ENCODE measurements at places on chromosomes 1 and 21.

DNA sequence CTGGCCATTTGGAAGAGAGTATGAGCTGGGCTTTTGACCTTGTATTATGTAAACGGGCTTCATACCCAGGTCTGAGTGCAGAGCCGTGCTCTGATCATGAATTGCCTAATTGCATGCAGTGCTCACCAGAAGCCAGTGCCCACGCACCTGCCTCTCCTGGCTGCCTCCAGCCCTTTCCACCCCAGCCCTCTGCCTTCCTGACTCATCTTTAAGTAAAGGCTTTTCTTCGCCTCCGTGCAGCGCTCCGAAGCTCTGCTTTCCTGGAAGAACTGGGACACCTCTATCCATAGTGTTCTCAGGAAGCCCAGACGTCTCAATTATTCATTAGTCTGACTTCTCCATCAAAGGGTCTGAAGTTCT, 413.7 kb downstream of the PTPRU start:
- no peak for DNase-seq

GRCh38 chr1:8025671-8026144, 401 bp downstream of the ERRFI1 start:
- DNase-seq = no peak

GRCh38 chr1:241647658-241648057, 4.4 kb upstream of the WDR64 start:
- no peak for DNase-seq

GRCh38 chr1:157310401-157310800, 172.2 kb upstream of the ETV3 start:
- DNase-seq = no peak

GRCh38 chr1:11645270-11645669, 9.0 kb downstream of the FBXO2 start:
- no peak for DNase-seq

DNA sequence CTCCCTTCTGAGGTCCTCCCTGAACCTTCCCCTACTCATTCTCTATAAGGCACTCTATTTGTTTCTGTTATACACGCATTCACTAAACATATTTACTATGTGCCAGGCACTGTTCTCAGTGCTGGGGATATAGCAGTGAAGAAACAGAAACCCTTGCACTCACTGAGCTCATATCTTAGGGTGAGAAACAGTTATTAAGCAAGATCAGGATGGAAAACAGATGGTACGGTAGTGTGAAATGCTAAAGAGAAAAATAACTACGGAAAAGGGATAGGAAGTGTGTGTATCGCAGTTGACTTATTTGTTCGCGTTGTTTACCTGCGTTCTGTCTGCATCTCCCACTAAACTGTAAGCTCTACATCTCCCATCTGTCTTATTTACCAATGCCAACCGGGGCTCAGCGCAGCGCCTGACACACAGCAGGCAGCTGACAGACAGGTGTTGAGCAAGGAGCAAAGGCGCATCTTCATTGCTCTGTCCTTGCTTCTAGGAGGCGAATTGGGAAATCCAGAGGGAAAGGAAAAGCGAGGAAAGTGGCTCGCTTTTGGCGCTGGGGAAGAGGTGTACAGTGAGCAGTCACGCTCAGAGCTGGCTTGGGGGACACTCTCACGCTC, 572 bp downstream of the CYB5RL start:
- DNase-seq = no peak

- peak; percentile 10 for DNase-seq
Measured at GRCh38 chr1:16082283-16083038, 9.0 kb upstream of the FAM131C start.

DNA sequence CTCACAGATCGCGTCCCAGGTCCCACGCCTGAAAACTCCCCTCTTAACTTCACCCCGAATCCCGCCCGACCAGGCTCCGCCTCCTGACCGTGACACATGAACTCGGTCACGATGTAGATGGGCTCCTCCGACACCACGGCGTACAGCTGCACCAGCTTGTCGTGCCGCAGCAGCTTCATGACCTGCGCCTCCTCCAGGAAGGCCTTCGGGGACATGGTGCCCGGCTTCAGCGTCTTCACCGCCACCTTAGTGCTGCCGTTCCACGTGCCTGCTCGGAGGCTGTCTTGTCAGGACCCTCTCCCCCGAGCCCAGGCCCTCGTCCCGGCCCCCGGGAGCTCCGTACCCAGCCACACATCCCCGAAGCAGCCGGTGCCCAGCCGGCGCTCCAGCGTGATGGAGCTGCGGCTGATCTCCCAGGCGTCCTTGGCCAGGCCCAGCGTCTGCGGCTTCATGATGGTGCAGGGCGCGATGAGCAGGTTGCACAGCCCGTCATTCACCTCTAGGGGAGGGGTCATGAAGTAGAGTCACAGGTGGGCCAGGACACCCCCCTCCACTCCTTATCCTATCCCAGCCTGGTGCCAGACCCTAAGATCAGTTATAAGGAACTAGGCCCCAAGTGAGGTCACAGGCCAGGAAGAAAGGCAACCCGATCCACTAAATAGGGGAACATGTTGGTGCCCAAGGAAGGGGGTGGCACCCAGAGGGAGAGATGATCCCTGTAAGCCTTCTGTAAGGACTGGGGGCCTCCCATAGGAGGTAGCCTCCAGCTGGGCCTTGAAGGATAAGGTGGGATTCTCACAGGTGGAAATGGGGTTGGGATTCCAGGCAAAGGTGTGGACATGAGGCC, 11.6 kb upstream of the AHDC1 start:
- DNase-seq = no peak

DNA sequence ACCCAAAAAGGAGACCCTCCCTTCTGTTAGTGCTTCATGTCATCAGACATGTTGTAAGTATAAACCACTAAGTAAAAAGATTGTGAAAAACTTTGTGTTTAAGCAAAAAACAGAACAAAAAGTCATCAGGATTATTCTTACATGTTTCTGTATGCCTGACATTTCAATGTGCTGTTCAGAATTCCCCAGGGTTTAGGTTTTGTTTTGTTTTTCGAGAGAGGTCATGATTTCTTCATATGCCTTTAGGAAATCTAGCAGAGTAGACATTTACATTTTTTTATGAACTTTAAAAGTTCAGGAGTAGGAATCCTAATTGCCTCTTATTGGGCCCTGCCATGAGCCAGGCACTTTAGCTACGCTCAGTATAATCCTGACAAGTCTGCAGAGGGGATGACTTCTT, 85.3 kb downstream of the VPS13D start:
- no peak for DNase-seq

GRCh38 chr1:183019139-183019740, 4.0 kb upstream of the LAMC1 start:
- no peak for DNase-seq

DNA sequence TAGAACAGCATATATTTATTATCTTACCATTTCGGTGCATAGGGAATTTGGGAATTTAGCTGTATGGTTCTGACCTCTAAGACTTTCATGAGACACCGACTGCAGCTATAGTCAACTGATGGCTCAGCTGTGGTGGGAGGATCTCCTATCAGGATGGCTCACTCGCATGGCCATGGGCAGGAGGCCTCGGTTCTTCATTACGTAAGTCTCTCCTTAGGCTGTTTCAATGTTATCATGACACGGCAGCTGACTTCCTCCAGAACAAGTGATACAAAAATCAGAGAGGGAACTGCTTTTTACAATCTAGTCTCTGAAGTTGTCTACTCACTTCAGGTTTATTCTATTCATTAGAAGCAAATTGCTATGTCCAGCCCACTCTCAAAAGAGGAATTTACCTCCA, 13.3 kb upstream of the CAPN8 start:
- no peak for DNase-seq

GRCh38 chr1:243559575-243560162, 290.4 kb downstream of the AKT3 start:
- no peak for DNase-seq

DNA sequence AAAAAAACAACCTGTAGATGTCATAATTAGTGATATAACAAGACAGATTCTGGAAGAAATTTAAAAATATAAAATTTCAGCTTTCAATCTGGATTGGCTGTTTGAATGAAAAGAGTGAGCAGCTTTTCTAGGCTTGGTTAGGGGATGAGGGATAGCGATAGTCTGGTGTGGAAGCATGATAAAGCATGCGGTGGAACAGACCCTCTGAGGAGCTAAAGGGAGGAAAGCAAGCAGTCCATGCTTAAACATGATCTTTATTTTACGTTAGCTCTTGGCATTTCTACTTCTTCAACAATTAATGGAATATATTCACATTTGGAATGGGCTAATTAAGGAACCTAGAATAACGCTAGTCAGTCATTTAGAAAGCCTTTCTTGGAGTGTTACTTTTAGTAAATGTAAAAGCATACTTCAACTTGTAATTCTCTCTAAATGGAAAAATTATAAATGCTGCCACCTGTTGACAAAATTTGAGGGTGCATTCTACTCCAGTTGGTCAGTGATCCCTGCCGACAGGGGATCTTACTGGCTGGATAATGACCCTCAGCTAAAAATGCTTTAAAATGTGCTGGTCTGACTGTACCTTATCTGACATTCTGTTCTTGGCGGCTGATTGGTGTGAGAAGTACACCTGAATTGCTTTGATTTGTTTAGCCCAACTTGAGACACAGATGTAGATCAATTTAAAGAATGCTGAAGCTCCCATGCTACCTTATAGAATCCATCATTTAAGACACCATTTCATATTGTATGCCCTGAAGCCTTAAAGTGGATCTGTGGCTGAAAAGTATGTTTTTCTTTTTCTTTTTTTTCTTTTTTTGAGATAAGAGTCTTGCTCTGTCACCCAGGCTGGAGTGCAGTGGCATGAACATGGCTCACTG, 61.2 kb downstream of the AK4 start:
- peak; percentile 35 for DNase-seq

DNA sequence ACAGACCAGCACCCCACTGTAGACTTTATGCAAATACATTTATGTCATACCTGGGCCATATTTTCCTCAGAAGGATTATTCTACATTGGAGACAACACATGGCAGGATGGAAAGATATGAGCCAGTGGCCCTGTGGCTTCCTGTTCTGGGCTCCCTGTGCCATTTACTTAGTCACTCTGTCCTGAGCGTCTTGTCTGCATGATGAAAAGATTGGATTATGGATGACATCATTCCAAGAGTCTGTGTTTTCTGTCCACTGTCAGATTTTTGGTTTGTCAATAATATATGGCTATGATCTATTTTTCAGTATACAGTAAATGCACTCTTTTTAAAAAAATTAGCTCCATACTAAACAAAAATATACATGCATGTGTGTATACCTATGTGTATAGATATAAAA, 30.8 kb downstream of the IGSF5 start:
- DNase-seq = no peak

- DNase-seq = no peak
Measured at GRCh38 chr21:33256019-33256418, 10.1 kb upstream of the IL10RB start.

- DNase-seq = no peak
Measured at GRCh38 chr1:1089731-1090423, 15.8 kb upstream of the RNF223 start.

DNA sequence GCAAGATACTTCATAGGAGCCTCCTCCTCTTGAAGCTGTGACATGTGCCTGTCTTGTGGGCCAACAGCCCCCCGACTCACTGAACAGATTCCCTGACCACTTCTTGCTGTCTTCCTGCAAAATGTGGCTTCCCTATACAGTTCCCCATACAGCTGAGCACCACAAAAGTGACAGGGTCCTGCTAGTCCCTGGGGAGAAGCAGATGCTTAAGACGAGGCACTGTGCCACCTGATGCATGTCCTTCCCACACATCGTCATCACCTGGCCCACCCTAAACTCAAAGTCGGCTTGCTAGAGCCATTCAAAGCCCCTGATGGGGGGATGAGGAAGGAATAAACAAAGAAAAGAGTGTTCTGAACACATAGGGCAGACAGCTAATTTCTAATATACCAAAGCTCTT, 29.2 kb upstream of the ETV3 start:
- DNase-seq = no peak

GRCh38 chr21:28627261-28627660, 365.4 kb downstream of the LTN1 start:
- no peak for DNase-seq

- no peak for DNase-seq
Measured at GRCh38 chr1:31412732-31413404, at the start of gene SERINC2. SERINC2 (plus strand) TSS chr1:31413213; CDS start chr1:31413266, 53 bp downstream.

GRCh38 chr1:153933955-153934354, 11.2 kb upstream of the GATAD2B start:
- no peak for DNase-seq

GRCh38 chr21:38440746-38441145, 57.5 kb downstream of the ERG start:
- no peak for DNase-seq

GRCh38 chr1:166811691-166812090, 27.6 kb upstream of the POGK start:
- no peak for DNase-seq

DNA sequence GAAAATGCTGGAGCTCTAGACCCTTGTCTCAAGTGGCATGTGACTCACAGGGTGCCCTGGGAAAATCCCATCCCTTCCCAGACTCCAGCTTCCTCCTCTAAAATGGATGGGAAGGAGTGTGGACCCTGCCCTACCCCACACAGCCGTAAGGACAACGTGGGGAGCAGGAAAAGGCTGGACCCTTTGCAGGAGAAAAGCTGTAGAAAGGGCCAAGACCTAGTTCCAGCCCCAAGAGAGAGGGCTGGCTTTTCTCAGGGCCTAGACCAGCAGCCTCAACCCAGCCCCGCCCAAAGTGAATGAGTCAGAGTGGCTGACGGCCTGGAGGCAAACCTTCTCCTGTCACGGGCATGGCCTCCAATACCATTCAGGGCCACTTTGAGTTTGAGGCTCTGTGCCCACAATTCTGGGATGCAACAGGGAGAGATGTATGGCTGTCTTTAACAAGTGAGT, 1.1 kb downstream of the LAMB3 start:
- DNase-seq = no peak

- no peak for DNase-seq
Measured at GRCh38 chr1:162732566-162733335, 57.8 kb upstream of the HSD17B7 start.

GRCh38 chr1:11273595-11274234, 717 bp downstream of the UBIAD1 start:
- DNase-seq = no peak

GRCh38 chr1:202806845-202807450, 1.3 kb downstream of the KDM5B start:
- DNase-seq = peak; percentile 59

GRCh38 chr21:32975811-32976431, 49.8 kb upstream of the OLIG2 start:
- DNase-seq = no peak

GRCh38 chr1:106727171-106727570, 329.3 kb upstream of the PRMT6 start:
- DNase-seq = no peak

All from KG1 (cell line).